ENCODE measurements at places on chromosomes 11 and 22.

- DNase-seq, result no peak
These were observed 92.8 kb downstream of the RASSF10 start for GRCh38 chr11:13101644-13102512.

DNA sequence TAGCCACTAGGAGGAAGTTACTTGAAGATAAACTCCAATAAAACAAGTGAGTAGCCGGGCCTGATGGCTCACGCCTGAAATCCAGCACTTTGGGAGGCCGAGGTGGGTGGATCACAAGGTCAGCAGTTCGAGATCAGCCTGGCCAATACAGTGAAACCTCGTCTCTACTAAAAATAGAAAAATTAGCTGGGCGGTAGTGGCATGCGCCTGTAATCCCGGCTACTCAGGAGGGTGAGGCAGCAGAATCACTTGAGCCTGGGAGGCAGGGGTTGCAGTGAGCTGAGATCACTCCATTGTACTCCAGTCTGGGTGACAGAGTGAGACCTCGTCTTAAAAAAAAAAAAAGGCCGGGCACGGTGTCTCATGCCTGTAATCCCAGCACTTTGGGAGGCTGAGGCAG lies 34.0 kb upstream of the CLPB start:
- no peak for DNase-seq

- peak; percentile 94 for DNase-seq
These were observed 31.6 kb upstream of the JAM3 start for GRCh38 chr11:134037046-134037908.

GRCh38 chr11:27864091-27864491 lies 163.8 kb upstream of the BDNF start:
- DNase-seq, result no peak

GRCh38 chr11:78432956-78433355 lies 15.3 kb upstream of the GAB2 start:
- no peak for DNase-seq

DNA sequence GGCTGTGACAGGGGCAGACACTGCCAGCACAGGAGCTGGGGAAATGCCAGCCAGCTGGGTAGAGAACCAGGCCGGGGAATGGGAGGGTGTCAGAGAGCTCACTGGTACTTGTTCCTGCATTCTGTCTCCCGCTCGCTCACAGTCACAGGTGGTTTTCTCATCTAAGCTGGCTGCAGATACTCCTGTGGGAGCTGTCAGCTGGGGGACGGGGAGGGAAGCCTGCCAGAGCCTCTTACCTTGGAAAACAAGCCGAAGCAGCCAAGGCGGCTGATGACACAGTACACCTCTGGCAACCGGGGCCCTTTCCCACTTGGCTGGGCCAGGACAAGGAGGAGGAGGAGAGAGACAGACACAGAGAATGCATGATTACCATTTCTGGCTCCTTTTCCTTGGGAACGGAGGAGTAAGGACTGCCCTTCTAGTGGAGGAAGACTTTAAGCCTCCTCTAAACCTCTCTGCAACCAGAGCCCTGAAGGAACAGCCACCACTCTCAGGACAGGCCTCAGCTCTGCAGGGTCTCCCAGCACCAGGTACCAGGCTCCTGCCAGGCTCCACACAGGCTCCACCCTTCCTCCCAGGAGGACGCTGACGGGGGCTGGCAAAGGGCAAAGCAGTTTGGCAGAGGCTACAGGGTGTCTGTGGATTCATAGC lies 25.1 kb downstream of the RPL27A start:
- no peak for DNase-seq

GRCh38 chr11:18745251-18745650 lies 19.3 kb upstream of the IGSF22 start:
- DNase-seq, result no peak

DNA sequence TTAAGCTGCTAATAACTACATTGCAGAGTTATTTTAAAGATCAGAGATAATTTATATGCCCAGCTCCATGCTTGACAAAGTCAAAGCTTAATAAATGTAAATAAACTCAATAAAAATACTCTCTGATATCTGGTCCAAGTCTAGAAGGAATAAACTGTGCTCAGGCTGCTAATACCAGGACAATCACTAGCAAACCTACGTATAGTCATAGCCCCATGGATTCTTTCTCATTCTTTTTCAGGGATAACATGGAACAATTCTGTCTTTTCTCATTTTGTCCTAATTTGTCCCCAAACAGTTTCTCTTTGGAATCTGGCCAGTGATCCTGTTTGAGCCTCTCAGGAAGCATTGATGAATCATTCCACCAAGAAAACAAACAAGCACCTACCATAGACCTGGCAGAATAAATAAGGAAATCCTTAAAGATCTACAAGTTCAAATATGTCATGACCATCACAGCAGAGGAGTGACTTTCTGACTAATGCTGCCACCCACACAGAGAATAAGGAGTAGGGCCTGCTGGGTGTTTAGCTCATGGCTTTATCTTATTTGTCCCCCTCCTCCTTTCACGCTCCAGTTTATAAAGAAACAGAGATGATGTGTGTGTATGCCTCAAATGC lies 14.1 kb upstream of the B3GNT6 start:
- no peak for DNase-seq

- no peak for DNase-seq
These were observed 81.7 kb downstream of the PRCP start for GRCh38 chr11:82818409-82819043.

DNA sequence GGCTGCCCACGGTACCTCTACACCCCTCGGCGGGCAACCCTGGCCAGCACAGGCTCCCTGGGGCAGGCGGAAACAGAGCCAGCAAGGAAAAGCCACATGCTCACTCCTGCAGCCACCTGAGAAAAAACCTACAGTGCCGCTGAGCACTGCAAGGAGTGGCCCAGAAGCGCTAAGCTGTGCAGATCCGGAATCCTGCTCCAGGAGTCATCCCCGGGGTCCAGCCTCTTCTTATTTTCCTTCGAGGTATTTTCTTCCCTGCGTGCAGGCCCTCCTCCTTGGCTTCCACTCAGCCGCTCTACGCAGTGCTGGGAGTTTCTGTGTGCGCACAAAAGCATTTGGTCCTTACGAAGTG lies 81.0 kb downstream of the TRMU start:
- DNase-seq, result no peak

DNA sequence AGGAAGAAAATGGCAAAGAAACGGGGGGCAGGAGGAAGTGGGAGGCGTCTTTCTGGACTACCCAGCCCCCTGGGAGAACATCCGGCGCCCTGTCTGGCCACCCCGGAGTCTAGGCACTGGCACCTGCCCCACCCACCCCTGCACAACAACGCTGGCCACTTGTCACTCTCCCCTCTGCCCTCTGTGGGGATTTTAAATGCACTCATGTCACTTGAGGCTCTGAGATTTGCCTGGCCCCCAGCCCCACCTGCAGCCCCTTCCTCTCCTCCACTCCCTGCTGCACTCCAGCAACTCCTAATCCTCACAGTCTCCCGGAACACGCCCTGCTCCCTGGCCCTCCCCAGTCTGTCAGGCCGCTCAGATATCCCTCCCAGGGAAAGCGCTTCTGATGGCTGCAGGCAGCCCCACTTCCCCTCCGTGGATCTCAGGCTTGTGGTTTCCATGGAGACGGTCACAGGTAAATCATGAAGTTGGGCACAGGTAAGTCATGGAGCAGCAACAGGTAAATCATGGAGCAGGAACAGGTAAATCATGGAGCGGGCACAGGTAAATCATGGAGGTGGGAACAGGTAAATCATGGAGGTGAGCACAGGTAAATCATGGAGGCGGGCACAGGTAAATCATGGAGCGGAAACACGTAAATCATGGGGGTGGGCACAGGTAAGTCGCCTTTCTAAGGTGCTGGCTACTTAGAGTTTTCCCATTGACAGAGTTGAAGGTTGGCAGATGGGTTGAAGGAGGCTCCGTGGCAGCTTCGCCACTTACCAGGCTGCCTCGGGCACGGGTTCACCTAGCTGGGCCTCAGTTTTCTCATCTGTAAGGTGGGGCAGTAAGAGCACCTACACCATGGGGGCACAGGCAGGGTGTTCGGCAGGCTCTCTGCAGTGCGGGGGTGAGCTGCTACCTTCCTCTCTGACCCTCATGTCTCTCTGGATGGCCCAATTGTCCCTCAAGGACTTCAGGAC lies 79.0 kb upstream of the SHISAL1 start:
- DNase-seq, result peak; percentile 4

DNA sequence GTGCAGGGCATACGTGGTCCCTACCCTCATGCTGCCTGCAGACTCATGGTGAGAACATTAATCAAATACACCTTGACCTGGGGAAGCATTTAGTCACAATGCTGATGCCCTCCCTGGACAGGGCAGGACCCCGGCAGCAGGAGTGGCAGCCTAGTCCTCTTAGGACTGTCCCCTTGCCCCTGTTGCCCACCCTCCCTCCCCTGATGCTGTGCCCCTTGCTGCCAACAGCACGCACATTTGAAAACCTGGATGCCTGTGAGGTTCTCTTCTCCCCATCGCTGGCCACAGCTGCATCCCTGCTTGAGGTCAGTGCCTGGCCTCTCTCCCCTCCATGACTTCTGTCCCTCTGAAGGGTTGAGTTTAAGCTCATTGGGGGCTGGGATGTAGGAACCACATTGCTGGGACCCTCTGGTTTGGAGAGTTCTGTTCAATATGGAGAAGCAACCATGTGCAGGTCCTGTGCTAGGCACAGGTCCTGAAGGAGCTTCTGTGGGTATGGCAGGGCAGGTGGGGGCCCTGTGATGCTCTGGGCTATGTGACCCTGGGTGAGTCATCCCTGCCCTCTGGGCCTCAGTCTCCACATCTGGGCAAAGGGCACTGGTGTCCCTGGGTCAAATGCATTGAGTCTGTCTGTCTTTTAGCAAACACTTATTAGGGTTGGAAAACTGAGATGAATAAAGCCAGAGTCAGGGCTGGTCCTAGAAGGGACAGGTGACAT lies 31.3 kb downstream of the MYO7A start:
- DNase-seq, result peak; percentile 61

GRCh38 chr11:118135796-118136165 lies 16.8 kb downstream of the SCN4B start:
- DNase-seq, result no peak
